ENCODE measurements at places on chromosomes 13 and 19.

DNA sequence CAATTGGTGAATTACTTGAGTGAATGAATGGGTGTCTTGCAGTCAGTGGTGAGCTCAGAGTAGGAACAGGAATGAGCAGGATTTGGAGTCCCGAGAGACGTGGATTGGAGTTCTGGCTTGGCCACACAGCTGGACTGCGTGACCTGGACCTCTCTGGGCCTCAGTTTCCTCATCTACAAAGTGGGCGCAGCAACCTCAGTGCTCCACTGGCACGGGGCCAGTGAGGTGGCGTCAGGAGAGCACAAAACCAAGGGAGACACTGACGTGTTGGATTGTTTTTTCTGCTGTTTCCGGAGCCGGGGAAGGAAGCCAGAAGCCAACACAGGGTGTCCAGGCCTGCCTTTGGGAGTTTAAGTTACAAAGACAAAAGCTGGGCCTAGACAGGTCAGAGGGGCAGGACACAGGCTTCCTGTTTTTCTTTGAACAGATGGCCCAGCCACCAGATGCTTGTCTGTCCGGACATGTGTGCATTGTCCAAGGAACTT, 6.5 kb upstream of the DOCK6 start:
- no peak for DNase-seq

DNA sequence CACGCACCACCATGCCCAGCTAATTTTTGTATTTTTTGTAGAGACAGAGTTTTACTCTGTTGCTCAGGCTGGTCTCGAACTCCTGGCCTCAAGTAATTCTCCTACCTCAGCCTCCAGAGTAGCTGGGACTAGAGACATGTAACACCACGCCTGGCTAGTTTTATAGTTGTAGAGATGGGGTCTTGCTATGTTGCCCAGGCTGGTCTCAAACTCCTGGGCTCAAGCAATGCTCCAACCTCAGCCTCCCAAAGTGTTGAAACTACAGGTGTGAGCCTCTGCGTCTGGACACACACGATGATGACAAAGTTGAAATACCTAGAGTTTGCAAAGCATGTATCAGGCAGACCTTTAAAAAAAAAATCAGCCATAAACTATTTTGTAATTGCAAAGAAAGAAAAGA, 4.6 kb upstream of the PTOV1 start:
- no peak for DNase-seq

DNA sequence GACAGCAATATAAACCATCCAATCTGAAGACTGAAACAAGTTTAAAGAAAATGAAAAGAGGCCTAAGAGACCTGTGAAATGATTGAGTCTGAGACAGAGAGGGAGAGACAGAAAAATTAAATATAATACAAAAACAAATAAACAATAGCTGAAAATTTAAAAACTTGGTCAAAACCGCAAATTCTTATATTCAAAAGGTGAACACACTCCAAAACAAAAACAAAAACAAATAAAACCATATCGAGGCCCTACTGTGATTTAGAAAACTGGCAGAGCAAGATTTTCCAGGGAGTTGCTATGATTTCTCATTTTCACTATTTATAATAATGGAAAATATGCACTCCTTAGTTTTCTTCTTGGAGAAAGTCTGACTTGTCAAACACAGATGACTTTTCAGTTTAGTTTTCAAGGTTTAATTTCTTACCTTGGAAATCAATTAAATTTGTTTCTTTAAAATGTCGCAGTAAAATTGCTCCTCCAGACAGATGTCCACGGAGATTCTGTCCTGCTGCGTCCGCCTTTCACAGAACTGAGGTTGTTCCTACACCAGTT, 1420.3 kb downstream of the UQCRFS1 start:
- DNase-seq: no peak

DNA sequence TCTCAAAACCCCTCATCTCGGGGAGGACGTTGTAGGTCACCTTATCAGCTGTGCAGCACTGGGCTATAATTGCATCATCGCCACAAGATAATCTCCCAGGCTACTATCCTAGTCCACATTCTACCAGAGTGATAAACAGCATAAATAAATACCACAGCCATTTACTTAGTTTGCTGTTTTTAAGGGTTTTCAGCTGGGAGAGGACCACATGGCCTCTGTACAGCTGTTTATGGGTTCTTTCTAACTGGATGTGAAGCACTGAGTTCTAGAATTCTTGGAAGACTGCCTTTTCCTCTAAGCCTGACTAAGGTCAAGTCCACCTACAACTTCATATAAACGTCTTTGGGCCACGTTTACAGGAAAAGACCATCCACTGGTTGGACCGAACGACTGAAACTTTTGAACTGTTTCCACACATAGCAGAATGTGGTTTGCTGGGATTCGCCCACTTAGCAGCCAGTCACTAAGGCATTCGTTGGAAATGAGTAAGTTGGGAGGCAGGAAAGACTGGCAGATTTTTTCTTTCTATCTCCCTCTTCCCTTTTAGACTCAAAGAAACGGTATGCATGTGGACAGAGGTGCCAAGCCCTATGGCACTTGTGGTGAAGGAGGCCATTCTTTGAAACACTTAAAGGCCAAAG, 752.5 kb upstream of the SGCG start:
- DNase-seq: no peak

DNA sequence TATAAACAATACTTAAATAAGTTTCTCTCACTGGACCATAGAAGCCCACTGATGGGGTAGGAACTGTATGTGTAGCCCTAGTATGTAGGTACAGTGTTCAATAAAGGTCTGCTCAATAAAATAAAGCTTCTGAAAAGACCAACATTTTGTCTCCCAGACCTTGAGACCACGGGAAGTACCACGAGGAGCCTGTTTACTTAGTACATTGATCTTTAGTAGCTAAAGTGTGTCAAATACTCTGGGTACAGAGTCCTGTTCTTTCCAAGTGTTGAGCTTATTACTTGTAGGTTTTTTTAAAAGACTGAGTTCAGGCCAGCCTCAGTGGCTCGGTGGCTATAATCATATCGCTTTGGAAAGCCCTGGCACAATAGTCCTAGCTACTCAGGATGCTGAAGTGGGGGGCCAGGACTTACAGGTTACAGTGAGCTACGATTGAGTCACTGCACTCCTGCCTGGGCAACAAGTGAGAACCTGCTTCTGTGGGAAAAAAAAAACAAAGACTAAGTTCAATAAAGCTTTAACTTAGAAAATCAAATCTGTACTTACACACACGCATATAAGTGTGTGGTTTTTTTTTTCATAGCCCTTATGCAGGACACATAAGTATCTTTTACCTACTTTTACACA, 3.4 kb downstream of the MTRF1 start:
- DNase-seq: no peak

GRCh38 chr13:98771838-98772611, 19.6 kb upstream of the SLC15A1 start:
- DNase-seq: no peak

GRCh38 chr19:35249848-35250711, 1.3 kb downstream of the LSR start:
- DNase-seq: no peak

DNA sequence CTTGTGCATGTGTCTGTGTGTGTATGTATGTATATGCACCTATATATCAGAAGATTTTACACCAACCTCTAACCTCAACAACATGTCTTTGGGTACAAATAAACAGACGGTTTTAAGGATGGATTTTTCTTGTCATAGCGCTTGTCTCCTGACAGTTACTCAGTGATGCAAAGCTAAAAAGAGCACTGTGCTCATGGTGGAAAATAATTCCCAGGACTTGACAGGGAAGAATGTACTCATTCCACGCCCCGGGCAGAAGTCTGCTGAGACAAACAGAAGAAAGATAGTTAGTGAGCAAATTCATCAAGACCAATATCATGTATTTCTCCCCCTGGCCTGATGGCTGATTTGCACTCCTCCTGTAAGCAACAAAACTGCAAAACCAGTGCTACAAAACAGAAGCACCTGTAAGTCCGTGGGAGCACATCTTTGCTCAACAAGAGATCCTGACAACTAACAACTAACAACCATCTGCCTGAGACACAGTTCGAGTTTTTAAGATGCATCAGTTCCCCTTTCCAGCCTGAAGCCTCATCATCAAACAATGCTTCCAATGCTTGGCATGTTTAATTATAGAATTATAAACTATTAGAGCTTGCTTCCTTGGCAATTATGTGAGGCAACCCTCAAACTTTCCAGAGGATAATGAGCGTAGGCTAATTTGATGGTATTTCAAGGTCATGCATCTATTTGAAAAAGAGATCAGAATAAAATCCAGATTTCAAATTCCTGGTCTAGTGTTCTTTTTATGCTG, 812.7 kb upstream of the MIR17HG start:
- no peak for DNase-seq

GRCh38 chr19:29675120-29675649, 9.9 kb downstream of the PLEKHF1 start:
- no peak for DNase-seq

GRCh38 chr13:75554981-75555380, 5.4 kb downstream of the UCHL3 start:
- DNase-seq: no peak

DNA sequence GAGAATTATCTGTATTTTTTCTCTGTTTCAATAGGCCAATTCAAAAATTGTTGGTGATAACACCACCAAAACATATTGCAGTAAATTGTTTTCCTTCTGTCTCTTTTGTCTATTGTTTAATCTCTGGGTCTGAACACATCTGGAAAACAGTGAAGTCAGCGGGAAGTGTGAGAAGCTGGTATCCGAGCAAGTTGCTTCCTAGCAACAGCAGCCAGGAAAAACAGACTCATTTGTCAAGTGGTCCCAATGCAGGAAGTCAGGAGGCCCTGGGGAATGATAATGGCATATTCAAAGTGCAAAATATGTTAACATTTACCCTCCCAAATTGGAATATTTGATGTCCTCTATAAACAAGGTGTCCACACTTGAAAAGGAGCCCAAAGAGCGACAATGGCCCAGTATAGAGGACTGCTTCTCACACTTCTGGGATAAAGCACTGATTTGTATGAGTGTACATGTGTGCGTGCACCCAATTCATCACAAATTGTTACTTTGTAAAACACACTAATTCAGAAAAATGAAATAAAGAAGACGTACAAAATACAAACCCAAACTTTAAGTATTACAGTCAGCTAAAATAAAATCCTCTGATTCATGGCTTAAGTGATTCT, 515.0 kb downstream of the TBC1D4 start:
- no peak for DNase-seq

GRCh38 chr13:106118050-106118449, 417.4 kb downstream of the EFNB2 start:
- no peak for DNase-seq

DNA sequence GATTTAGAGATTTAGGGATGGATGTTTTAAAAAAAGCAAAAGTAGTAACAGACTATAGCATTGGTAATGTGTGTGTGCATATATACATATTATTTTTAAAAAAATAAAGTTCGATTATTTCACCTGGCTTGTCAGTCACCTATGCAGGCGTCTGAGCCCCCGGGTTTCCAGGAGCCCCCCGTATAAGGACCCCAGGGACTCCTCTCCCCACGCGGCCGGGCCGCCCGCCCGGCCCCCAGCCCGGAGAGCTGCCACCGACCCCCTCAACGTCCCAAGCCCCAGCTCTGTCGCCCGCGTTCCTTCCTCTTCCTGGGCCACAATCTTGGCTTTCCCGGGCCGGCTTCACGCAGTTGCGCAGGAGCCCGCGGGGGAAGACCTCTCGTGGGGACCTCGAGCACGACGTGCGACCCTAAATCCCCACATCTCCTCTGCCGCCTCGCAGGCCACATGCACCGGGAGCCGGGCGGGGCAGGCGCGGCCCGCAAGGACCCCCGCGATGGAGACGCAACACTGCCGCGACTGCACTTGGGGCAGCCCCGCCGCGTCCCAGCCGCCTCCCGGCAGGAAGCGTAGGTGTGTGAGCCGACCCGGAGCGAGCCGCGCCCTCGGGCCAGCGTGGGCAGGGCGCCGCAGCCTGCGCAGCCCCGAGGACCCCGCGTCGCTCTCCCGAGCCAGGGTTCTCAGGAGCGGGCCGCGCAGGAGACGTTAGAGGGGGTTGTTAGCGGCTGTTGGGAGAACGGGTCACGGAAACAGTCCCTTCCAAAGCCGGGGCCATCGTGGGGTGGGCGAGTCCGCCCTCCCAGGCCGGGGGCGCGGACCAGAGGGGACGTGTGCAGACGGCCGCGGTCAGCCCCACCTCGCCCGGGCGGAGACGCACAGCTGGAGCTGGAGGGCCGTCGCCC, 840 bp upstream of the CCNA1 start:
- peak; percentile 32 for DNase-seq

DNA sequence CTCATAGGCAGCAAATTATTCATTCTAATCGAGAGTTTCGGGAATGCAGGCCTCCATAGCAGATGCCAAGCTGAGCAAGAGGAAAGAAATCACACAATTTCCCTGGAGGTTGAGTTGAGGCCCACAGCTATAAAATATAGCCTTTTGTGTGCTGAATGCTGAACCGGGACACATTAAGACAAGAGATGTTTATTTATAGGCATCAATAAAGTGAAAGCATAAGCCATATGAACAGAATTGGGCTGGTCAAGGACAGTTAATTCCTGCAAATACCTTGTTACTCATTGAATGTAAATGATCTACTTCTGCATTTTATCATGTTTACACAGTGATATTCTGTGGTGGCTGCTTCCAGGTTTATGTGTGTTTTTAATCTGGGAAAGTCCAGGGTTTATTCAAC, 461.7 kb downstream of the KLF12 start:
- no peak for DNase-seq

DNA sequence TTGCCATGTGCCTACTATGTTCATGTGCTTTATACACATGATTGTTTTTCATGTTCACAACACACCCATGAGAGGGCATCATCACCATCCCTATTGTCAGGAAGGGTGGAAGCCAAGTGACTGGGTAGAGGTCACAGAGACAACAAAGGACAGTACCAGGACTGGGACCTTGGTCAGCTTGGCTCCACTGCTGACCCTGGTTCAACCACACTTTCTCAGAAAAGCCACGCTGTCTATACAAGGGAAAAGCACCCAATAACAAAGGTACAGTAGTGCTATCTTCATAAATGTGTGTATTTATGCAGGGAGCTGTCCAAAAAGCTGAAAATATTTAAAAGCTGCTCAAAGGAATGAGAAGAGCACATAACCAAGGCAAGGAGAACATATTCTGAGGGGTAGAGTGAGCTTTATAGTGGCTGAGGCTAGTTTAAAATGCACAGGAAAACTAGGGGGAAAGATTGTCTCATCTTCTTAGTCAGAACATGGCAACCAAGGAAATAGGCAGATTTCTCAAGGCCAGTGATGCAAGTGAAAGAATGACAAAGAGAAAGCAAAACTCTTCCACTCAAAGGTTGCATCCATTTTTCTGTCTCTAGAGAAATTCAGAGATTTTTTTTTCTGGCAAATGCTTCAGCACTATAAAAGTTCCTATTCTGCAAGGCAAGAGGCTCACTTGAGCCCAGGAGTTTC, 415.0 kb downstream of the FOXO1 start:
- DNase-seq: no peak
